ENCODE measurements at places on chromosomes 6 and 20.

DNA sequence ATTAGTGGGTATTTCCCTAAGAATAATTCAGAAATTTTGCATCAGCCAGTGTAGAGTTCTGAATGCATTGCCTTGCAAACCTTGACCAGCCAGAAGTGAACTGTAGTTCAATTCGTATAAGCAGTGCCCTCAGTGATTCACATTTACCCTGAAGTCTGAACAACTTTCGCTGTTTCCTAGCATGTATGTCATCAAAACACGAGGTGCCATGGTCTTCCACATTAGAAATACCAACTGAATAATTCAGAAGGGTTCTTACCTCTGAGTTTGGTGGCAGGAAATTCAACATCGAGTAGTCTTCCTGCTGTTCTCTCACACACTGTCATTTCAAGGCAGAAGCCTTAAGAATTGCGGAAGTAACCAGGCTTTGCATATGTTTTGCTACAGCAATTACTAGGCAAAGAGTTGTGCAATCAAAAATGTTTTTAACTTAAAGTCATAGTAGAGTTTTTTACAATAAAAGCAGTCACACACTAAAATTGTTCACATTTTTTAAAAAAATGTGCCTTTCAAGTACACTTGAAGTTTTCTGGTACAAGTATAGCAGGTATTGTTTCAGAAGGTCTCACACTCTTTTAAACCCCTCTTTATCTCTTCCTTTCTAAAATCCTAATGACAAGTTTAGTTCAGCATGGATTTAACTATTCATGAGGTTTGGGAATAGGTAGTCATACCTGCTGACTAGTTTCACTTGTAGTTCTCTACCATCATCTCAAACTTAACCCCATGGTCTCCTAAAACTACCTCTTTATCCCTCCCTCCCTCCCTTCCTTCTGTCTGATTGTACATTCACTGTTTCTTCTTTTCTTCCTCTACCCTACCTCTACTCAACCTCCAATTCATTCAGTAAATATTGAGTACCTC, 118.3 kb downstream of the STXBP5 start:
- DNase-seq: no peak

GRCh38 chr6:36285187-36285671, 15.4 kb downstream of the PNPLA1 start:
- DNase-seq: peak; percentile 53

DNA sequence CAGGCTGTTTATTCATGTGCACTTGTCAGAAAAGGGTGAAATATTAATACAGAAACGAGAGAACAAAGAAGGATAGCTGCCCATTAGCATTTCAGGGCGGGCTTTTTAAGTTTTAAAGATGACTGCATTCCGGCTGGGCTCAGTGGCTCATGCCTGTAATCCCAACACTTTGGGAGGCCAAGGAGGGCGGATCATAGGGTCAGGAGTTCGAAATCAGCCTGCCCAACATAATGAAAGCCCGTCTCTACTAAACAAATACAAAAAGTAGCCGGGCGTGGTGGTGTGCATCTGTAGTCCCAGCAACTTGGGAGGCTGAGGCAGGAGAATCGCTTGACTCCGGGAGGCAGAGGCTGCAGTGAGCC, 130.5 kb downstream of the HFE start:
- no peak for DNase-seq

GRCh38 chr6:21166754-21167153, 426.8 kb upstream of the SOX4 start:
- DNase-seq: no peak
